Stimulated activated naive CD4-positive, alpha-beta T cell treated with Interleukin-2 at 50 U/mL for 16 hours (primary cell): ENCODE measurements at places on chromosomes 16 and 17.

DNA sequence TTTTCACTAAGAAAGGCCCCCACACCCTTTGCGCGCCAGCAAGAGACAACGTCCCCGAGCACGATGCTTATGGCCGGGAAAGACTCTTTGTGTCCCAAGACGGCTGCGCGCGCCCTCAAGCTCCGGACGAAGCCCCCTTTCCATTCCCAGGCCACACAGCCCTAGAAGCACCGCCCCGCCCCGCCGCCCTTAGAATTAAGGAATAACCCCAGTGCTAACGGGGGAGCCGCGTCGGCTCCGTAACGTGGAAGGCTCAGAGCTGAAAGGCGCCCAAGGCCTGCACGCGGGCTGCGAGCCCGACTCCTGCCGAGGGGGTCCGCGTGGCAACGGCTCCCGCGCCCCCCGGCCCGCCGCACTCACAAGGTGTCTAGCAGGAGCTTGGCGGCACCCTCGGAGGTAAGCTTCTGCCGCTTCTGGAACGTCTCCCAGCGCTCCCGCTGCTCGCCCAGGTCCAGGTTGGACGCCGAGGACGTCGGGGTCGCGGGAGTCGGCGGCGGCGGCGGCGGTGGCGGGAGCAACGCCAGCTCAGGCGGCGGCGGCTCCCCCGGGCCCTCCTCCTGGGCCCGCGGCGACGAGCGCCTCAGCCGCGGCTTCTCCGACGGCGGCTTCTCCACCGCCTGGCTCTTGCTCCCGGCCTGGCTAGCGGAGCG, 477 bp downstream of the CENPV start:
- DNase-seq: peak; percentile 21

- no peak for DNase-seq
Measured at GRCh38 chr16:2429771-2430663, 770 bp downstream of the CCNF start.

DNA sequence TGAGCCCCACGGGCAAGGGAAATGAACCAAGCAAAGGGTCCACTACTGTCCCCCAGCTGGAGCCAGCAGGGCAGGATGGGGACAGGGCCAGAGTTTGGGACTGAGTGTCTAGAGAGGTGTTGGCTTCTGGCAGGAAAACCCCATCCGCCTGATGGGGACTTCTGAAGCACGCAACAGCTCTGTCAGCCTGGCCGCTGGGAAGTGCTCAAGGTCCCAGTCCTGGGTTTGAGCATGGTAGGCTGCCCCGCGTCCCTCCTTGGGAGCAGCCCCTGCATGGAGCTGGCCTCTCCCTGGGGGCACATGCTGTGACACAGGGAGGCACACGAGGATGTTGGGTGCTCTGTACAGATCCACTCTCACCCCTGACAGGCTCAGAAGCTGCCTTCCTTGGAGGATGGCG, 14.6 kb downstream of the ACE start:
- DNase-seq: no peak

DNA sequence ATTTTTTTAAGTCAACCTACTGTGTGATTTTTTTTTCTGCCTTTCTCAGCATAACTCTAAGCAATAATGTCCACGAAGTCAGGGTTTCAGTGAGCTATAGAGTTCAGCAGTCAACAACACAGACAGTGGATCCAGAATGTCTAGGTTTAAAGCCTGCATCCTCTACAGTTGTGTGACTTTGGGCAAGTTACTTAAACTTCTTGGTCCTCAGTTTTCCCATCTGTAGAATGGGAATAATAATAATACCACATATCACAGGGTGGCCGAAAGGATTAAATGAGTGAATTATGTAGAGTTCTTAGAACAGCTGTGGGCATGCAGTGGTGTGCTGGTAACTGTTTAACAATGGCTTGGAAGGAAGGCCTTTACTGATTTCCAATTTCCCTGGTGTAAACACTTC, 38.8 kb upstream of the MEAK7 start:
- no peak for DNase-seq

GRCh38 chr16:60810250-60810649, 1226.0 kb downstream of the CDH8 start:
- no peak for DNase-seq

- DNase-seq: no peak
Measured at GRCh38 chr16:53369921-53370320, 64.3 kb upstream of the RBL2 start.

GRCh38 chr16:64532691-64533090, 589.2 kb downstream of the CDH11 start:
- no peak for DNase-seq

DNA sequence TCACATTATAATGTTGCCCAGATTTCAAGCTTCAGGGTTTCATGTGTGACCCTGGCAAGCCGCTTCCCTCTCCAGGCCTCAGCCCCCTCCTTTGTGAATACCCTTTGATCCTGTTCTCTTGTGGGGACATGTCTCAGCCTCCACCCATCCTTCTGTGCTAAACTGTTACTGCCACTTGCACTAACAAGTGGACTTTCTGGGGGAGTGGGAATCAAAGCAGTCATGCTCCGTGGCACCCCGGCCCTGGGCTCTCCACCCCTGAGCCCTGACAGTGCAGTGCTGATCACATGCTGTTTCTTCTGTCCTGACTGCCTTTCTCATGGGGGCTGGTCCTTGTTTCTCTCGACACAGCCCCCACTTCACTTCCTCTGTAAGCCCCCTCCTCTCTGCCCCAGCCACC, 9.7 kb upstream of the DCAF7 start:
- DNase-seq: no peak

GRCh38 chr17:72954579-72954978, 137.9 kb downstream of the SLC39A11 start:
- no peak for DNase-seq

GRCh38 chr17:49545806-49546545, 29.7 kb upstream of the NXPH3 start:
- no peak for DNase-seq

GRCh38 chr16:27335349-27336053, 21.7 kb downstream of the IL4R start:
- DNase-seq: no peak

DNA sequence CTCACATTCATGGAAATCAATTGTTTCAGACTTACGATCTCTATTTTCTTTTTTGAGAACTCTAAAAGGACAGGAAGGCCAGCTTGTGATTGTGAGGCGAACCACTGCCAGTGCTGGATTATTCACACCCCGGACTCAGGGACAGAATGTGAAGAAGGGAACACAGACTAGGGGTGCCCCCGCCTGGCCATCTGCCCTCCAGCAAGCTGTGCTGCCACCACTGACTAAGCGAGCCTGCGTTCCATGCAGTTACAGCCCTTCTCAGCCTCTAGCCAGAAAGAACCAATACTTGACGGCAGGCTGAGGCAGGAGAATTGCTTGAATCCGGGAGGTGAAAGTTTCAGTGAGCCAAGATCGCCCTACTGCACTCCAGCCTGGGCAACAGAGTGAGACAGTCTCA, 2.8 kb downstream of the HAGH start:
- no peak for DNase-seq

DNA sequence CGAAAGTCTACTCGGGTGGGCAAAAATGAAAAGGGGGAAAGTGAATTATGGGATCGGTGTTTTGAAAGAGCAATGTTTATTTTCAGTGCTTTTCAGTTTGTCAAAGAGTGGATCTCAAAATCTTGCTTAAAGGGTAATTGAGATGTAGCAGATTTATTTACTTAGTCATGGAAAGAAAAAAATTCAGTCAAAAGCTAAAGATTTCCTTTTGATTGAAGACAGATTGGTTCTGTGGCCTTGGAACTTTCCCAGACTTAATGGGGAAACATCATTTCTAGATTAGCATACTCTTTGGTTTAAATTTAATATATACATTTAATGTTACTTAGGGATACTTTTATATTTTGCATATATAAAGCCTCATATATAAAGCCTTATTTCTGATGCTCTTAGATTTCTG, 20.6 kb downstream of the PRKAR1A start:
- DNase-seq: no peak

GRCh38 chr17:77212081-77212832, 71.5 kb downstream of the SEC14L1 start:
- DNase-seq: no peak

DNA sequence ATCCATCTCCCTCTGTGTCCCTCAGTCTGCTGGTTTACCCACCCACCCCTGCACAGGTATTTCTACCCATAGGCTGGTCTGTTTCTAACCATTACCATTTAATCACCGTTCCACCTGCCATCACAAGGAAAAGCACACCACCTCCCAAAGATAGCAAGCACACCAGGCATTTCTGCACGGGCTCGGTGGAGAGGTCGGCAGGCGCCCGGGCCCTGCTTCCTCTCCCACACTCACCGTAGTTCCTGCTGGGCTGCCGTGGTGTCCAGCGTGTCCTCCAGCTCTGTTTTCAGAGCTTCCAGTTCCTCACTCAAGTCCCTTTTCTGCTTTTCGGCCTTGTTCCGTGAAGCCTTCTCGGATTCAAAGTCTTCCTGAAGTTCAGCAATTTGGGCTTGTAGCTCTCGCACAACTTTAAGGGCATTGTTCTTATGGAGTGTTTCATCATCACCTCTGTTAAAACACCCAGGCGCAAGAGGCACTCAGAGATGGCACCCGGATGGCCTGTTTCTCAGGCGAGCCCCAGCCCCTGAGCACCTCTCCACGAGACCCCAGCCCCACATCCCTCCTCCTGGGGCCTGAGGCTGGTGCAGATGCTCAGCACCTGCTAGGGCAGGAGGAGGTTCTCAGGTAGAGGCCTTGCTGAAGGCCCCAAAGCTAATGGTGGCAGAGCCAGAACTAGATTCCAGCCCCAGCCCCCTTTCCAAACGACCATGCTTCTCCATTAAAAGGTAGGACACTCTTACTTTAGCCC, 69.0 kb downstream of the NDEL1 start:
- no peak for DNase-seq

DNA sequence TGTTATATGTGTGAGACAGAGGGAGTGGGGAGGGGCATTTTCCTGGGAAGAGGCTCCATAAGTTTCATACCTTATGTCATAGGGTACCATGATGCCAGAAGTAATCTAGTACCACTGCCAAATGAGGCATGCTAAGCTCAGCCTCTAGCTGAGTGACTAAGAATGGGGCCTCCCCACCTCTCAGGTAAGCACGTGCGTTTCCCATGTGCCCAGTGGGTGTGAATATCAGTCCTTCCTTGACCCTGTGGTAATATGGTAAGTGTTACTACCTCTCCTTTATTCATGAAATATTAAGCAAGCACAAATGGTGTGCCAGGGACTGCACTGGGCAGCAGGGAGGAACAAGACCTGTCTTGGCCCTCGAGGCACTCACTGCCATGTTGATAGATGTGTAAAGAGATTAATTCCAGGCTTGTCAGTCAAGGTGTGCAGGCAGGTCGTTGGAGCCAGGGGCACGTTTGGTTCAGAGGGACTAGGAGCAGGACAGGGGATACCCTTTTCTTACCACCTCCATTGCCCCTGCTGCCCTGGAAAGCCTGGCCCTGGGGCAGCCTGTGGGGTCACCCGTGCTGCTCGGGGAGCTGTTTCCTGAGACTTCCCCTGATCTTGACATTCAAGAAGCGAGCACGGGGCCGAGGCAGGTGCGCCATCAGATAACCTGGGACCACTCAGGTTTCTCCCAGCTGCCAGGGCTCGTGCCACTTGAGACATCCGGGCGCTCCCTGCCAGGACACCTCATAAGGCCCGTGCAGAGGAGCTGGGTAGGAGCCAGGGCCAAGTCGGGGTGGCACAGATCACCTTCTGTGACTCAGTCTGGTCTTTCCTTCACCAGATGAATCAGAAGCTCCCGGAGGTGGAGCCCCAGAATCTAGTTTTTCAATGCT, 8.8 kb downstream of the RSAD1 start:
- DNase-seq: no peak

DNA sequence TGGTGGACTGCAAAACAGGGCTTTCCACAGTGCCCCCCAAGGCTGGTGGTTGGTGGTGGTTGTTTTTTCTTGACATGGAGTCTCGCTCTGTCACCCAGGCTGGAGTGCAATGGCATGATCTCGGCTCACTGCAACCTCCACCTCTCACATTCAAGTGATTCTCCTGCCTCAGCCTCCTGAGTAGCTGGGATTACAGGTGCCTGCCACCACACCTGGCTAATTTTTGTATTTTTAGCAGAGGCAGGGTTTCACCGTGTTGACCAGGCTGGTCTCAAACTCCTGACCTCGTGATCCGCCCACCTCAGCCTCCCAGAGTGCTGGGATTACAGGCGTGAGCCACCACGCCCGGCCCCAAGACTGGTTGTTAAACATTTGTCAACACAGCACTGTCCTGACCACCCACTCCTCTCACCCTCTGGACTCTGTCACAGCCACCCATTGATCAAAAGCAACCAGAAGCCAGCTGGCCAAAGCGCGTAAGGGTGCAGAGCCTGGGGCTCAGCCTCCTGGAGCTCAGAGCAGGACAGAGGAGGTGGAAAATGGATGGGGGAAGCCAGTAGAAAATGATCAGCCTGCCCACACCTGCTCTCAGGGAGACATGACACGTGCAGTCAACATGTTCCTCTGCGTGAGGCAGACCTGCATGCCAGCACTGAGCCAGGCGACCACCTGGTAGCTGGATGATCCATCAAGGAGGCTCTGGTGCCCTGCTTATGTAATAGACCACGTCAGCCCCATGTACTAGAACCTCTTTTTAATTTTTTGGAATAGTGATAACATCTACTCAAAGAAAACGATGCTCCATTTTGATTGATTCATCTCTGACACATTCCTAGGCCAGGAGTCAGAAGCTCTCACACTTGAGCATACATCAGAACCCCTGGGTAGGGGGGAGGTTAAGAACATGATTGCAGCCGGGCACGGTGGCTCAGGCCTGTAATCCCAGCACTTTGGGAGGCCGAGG, 14.8 kb upstream of the OSGIN1 start:
- DNase-seq: no peak

DNA sequence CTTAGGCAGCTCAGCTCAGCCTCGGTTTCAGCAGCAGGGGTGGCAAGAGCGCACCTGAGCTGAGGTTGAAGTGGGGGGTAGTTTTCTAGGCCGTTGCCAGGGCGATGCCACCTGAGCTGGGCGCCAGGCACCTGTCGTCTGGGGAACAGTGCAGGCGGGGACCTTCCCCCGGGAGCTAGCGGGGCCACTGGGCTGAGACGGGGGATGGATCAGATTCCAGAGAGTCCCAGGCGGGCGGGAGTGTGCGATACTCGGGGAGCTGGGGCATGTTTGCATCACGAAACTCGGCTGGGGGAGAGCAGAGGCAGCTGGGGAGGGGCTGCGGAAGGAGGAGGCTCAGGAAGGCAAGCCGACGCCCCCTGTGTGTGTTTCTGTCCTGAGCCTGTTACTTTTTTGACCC, 477 bp upstream of the CLDN9 start:
- DNase-seq: no peak

GRCh38 chr16:81905277-81905676, 106.0 kb downstream of the SDR42E1 start:
- no peak for DNase-seq

DNA sequence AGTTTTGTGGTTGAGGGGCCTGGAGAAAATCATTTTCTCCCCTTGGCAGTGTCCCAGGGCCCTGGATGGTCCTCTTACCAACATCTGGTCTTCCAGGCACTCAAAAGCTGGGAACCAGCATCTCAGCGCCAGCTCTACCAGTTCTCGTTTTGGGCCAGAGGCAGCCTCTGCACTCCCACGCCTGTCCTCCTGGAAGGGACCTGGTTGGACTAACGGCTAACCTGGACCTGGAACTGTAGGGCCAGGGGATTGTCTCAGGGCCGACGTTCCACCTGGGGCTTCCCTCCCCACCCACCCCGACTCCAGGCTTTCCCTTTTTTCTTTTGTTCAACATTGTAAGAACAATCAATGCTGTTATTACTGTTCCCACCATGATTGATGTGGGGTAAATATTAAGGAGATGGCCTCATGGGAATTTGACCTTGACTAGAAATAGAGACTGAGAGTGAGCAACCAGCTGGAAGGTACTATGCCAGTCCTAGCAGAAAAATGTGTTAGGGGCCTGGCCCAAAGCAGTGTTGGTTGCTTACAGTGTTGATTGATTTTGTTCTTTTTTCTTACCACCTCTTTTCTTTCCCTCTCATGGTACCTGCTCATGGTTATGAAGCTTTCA, 81.4 kb downstream of the ABCC6 start:
- no peak for DNase-seq

- DNase-seq: no peak
Measured at GRCh38 chr17:59277031-59277430, 54.4 kb upstream of the YPEL2 start.
